ENCODE measurements at places on chromosomes 4 and X. TPM values are rescaled to one million over a fixed set of nuclear protein-coding genes. Genes with fewer than 3 reads are reported as not detected.

GRCh38 chr4:130559268-130559667 lies 1463.3 kb downstream of the C4orf33 start:
- DNase-seq = no peak
- H3K4me1 ChIP-seq = 0 out of 2 replicates have a peak, but pooled peaks cover 3% of the 10 kb centered on the region
- H3K27me3 ChIP-seq = no peaks in the 10 kb centered on the region
- no peak overlapping the region for H3K27ac ChIP-seq

GRCh38 chrX:68652326-68653170 lies 5.1 kb downstream of the STARD8 start:
- H3K27ac ChIP-seq = no peak overlapping the region
- DNase-seq = no peak
- no peaks in the 10 kb centered on the region for H3K36me3 ChIP-seq
- no peak overlapping the region for H3K4me3 ChIP-seq

GRCh38 chrX:71070531-71070930 lies 2.4 kb upstream of the SNX12 start:
- no peak overlapping the region for H3K27ac ChIP-seq
- no peaks in the 10 kb centered on the region for H3K27me3 ChIP-seq
- no peak for DNase-seq
- H3K4me3 ChIP-seq = no peak overlapping the region
- H3K36me3 ChIP-seq = no peaks in the 10 kb centered on the region

DNA sequence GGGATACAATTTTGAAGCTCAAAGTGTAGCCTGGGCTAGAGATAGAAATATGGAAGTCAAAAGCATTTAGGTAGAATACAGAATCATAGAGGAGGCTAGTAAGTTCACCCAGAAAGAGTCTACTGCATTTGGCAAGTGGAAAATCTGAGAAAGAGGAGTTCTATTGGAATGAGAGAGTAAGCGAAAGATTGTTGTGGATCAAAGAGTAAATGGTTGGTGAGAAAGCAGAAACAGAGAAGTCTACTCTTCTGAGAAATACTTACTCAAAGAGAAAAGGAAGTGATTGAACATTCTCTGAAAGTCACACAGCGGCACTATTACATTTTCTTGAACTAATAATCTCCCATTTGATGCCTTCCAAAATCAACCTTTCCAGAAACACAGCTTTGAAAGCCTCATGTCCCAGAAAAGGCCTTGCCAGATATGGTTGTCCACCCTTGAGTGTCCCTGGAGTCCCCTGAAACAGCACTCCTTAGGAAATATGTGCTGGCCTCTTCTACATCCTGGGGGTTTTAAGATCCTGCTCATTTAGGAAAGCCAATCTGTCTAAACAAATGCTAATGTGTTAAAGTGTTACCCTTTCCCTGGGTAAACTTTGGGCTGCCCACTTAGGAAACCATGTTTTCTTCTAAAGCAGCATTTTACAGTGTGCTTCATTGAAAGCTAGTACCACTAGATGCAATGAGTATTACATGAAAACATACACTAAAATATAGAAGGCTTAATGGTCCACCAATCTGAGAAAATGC lies 132.6 kb downstream of the INPP4B start:
- H3K4me1 ChIP-seq = no peaks in the 10 kb centered on the region
- H3K4me3 ChIP-seq = no peak overlapping the region
- DNase-seq = no peak
- no peak overlapping the region for H3K27ac ChIP-seq
- H3K27me3 ChIP-seq = no peaks in the 10 kb centered on the region

DNA sequence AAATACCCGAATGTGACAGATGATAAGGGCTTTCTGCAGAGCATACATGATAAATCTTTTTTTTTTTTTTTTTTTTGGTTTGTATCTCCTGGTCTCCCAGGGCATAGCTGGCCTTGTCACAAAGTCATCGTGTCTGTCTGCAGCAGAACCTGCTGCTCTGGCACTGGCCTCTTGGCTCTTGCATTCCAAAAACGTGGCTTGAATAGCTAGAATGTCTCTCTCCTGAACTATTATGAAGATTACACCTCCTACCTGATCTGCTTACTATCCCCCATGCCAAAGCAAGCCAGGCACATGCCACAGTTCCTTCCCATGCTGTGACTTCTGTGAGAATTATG lies 50.4 kb upstream of the SCRG1 start:
- no peaks in the 10 kb centered on the region for H3K27me3 ChIP-seq
- peak overlapping the region; percentile 9 for H3K27ac ChIP-seq
- no peak overlapping the region for H3K4me3 ChIP-seq

Gene MGARP
- 0.26 TPM for total RNA-seq

Gene GRXCR1
- not detected for total RNA-seq
